HEK293T (cell line): ENCODE measurements at places on chromosomes 11 and 22.

- no peak for DNase-seq
Measured at GRCh38 chr11:2869134-2869526, 16.4 kb downstream of the CDKN1C start.

DNA sequence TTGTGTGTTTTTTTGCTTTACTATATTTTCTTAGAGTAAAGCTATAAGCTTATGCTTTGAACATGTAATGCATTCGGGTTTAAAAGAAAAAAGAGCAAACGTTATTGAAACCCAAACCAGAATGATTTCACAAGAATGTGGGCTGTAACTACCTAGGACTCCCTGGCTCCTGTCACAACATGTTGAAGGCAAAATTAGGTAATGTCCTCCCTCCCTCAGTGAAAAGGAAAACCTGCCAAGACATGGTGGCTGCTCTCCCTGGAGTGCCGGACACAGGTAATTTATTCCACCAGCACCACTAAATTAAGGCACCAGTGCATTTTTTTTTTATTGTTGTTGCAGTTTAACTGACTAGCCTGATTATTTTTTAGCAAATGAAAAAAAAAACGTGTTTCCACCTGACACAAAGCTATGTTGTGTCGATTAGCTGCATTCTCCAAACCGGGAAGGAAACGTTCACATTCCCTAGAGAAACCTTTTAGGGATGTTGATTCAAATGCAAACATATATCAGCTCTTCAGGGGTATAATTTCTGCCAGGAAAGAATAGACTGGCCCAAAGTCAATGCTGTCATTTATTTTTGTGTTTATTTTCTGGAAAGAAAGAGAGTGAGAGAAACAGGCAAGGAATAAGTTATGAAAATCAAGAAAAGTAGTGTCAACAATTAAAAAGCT lies 134.6 kb downstream of the CCDC34 start:
- no peak for DNase-seq

GRCh38 chr11:20861322-20861721 lies 191.9 kb downstream of the NELL1 start:
- DNase-seq, result no peak

GRCh38 chr11:111378185-111378860 lies 752 bp downstream of the POU2AF1 start:
- DNase-seq, result no peak

- no peak for DNase-seq
Measured at GRCh38 chr22:44522526-44523170, 24.6 kb upstream of the RTL6 start.

- DNase-seq, result peak; percentile 57
Measured at GRCh38 chr22:41447435-41448188, 1.0 kb upstream of the TOB2 start.

DNA sequence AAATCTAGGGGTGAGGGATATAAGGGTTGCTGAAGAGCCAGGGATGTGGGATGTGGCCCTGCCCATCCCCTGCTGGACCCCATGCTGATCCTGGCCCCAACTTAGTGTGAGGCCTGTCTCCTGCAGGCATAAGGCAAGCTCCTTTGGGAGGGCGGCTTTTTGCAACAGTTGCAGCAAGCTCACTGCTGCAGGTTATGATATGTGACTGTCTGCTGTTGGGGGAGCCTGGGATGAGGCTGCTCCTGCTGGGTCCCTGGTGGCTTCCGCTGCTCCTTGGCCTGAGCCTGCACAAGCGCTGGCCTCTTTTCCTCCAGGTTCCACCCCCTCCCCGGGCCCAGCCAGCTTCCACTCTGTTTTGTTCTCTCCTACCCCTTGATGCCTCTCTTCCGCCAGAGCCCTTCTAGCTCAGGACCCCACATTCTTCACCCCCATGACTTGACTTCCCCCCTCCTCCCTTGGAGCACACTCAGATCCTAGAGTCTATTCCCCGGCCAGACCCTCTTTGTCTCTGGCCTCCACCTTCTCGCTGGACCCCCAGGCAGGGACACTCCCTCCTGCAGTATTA lies 35.0 kb upstream of the SYT13 start:
- no peak for DNase-seq

DNA sequence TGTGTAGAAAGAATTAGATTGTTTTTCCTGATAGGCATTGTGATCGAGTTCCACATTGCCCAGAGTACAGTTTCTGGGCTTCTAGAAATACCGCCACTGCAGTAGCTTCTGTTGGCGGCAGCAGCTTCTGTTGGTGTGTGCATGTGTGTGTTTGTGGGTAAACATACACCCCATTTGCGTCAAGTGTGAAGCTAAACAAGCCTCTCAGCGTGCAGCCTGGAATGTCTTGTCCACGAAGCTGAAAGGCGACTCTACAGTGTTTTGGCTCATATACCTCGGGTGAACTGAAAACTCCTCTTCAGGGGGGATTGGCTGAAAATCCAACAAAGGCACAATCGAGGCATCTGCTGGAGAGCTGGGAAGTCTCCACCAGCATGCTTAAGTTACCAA lies 112.0 kb upstream of the E2F8 start:
- DNase-seq, result no peak

DNA sequence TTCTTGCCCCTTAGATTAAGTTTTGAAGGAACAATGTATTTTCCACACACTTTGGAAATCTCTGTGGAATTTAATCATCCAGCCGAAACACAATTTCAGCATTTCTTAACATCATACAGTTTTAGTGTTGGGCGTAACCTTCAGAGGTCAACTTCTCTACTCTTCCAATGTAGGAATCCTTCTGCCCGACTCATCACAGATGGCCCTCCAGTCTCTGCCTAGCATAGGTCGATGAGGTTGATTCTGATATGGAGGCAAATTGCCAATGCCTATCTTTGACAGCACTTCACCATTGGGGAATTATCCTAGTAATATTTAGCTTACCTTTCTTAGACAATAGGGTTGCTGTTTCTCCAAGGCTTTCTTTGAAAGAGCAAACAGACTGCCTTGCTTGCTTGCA lies 175.7 kb upstream of the TTC12 start:
- DNase-seq, result no peak

DNA sequence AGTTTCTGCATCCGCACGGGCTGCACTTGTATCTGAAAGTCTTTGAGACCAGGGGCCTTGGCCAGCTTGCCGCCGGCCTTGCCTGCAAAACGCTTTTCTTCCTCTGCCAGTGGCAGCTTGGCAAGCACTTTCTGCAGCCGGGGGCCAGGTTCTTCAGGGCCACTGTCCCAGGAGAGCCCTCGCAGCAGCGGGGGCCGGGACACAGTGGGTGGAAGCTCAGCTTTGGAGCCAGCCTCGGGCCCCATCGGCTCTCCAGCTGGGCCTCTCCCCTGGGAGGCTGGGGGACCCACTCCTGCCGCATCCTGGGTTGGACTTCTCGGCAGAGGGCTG lies 57.5 kb upstream of the LYVE1 start:
- no peak for DNase-seq

- DNase-seq, result no peak
Measured at GRCh38 chr11:130457623-130458409, 9.4 kb downstream of the ADAMTS15 start.

- DNase-seq, result no peak
Measured at GRCh38 chr22:27726331-27726685, 75.2 kb downstream of the MN1 start.

GRCh38 chr11:73317373-73317772 lies 9.3 kb downstream of the ARHGEF17 start:
- no peak for DNase-seq

- DNase-seq, result no peak
Measured at GRCh38 chr11:100964435-100964834, 165.2 kb downstream of the PGR start.

GRCh38 chr11:15189641-15190365 lies 75.1 kb downstream of the INSC start:
- no peak for DNase-seq

DNA sequence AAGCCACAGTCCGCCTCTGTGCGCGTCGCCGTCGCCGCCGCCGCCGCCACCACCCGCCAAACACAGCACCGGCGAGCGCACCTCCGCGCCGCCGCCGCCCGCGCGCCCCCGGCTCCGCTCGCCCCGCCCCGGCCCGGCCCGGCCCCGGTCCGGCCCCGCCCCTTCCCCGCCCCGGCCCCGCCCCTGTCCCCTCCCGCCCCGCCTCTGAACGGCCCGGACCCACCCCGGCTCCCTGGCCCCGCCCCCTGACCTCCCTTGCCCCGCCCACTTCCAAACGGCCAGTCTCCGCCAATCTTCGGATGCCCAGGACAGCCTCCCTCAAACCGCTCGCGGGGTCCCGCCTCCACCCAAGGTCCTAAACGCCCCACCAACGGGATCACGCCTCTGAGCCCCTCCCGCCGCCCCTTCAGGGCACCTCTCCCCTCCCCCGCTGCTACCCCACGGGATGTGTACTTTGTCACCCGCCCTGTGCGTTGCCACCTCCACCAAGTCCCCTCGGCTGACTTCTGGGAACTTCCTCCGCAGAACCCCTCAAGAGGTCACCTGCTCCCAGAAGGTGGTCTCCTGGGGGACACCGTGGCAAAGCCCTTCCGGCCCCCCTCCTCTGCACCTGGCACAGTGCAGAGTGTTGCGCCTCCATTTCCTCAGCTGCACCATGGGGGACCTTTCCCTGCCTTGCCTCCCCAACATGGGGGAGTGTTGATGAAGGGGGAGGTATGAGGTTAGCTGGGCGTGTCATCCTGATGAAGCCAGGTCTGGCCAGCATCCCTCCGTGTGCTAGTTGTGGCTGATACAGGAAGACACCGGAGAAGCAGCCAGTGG lies at the start of gene KIAA0930:
KIAA0930 (minus strand) TSS at position 85 of the 822 bp plus-strand sequence. CDS start 191 bp downstream, outside the sequence.
- DNase-seq, result peak; percentile 94
